Thyroid gland (tissue), 4 donors: ENCODE measurements at places on chromosomes 5 and 9.

DNA sequence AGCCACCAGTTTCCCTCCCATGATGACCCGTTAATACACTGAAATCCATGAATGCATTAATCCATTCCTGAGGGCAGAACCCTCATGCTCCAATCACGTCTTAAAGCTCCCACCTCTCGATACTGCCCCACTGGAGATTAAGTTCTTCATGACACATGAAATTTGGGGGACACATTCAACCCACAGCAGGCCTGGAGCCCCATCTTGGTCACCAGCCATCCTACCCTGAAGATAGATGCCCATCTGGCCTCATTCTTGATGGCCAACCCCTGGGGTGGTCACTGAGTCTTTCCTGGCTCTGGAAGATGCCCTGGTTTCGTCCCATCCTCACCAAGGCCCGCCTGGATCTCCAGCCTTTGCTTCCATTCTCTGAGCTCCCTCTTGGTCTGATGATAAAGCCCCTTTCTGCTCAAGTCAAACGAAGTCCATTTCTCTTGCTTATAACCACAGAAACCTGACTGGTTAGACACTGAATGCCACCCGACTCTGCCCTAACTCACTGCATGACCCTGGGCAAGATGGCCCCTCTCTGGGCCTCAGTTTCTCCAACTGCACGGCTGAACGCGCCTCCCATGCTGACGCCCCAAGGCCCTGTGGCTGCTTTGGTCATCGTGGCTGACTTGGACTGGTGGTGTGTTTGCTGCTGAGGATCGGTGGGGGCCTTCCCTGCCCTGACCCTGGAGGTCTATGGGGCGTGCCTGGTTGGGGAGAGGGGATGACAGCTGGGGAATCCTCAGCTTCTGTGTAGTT is 138.4 kb upstream of the IER5L start:
- no peak for DNase-seq

- DNase-seq, result no peak
These were observed 20.6 kb downstream of the EDIL3 start for GRCh38 chr5:84364043-84364442.

DNA sequence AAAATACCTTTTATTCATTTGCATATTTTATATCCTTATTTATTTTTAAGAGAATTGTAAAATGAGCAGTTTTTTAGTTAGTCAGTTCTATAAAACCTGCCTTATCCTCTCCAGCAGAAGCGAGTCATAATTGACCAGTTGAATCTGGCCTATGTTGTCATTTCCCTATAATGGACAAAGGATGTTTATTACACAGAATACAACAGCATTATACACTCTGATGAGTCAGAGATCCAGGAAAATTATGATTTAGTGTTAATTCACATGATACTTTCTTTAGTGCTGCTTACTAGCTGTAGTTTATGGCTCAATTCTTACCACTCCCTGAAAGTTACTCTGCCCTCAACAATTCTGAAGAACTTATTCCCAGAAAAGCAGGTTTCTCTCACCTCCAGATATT is 26.8 kb upstream of the LURAP1L start:
- no peak for DNase-seq

DNA sequence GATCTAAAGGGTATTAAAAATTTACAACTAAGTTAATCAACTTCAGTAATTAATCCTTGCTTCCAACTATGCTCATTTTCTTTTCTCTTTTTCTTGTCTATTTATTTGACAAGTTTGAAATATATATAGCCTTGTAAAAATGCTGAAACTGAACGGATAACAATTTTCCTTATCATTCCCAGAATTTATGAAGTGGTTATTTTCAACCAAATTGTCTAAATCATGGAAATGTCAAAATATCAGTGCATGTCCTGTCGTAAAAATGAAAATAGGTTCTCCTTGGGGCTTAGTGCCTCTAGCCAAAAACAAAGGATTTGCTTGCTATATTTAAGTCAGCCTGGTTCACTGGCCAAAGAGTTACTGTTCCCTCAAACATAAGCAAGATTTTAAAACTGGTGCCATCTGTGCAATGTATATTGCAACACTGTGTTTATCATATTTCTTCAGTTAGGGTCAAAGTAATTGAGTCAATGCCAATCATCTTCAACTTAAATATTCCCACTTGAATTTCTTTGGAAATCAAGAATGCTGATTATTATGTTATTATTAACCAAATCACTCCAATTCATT is 798.3 kb downstream of the MAT2B start:
- no peak for DNase-seq
